ENCODE measurements at places on chromosomes 16 and 17.
A peak's percentile ranks its signal among the peaks of the same experiment; 100 is the strongest.

DNA sequence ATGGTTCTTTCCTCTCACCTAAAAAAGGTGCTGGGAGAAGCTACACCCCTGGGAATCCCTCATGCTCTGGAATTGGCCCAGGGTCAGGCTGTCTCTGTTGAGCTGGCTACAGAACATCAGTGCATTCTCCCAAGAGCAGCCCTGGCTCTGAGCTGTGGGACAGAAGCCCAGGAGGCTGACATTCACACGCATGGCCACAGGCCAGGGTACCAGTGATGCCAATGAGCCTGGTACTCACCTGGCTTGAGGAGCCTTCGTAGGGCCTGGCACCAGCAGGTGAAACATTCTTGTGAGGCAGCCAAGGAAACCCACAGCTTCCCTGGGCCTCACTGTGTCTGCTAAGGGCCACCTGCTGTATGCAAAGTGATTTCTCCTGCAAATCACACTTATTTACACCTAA is 121.7 kb upstream of the CCL2 start:
- DNase-seq = no peak

DNA sequence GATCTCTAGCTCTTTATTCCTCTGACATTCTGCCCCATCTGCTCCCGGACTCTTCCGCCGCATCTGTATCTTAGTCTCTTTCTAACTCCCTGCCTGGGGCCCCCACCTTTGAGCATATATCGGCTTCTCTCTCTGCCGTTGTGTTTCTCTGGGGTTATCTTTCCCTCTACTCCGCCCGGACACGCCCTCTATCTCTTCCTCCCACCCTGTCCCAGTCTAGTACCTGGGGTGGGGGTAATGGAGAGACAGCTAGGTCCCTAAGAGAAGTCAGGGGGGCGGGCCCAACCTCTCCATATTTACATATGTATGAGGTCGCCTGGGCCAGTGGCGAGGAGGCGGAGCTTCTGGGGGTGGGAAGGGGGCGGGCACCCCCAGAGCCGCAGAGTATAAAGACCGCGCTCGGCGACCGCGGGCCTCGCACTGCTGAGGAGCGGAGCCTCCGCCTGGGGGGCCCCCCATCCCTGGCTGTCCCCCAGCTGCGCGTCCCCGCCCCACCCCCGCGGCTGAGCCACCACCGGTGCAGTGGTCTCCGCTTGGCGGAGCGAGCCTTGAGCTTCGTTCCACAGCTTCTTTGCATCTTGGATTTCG is at the start of gene ATP1B2:
Gene ATP1B2 (plus strand): TSS at position 418 of the 588 bp plus-strand sequence. CDS start 593 bp downstream, outside the sequence.
- DNase-seq = peak; percentile 55

DNA sequence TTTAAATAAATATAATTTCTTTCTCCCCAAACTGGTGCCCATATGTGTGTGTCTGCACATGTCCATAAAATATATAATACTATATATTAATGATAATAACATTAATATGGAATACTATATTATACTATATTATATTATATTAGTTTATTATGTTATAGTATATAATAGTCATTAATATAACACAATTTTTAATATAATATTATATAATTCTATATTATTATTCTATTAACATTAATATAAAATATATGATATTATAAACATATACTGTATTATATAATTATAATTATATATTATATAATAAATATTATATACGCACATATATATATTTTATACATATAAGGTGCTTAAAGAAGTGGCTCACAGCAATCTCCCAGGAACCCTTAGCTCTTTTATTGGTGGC is 513.0 kb upstream of the CDH11 start:
- no peak for DNase-seq

DNA sequence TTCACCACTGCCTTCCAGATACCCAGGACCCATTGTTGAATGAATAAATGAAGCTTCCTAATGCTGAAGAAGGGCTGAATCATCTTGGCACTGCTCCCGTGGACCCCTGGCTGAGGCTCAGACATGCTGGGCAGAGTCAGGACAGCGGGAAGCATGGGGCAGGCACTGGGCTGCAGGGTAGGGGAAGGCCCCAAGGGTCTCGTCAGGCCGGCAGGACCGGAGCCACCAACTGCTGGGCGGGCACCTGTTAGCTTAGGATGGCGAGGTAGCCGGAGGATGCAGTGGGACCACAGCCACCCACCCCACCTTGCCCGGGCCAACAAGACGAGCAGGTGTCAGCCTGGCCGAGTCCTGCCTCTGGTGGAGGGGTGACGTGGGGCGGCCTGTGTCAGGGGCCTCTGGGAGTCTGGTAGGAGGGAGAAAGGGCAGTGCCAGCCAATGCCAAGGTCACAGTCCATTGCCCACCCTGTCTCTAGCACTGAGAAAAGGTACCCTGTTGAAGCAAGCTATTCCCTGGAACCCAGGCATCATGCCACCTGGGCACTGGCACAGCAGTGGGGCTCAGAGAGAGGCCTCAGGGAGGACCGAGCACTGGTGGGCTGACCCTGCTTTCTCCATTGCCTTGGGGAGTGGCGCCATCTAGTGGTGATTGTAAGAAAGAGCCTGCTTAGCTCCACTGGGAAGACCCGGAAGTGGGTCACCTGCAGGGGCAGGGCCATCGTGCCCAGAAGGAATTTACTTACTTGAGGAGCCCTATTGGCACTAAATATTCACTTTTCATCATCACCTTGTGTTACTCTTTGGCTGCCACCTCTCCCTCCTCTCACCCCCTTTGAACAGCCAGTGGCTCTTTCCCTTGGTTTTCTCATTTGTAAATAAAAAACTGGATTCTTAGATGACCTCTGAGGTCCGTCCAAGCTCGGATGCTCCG is 3.0 kb upstream of the DLX3 start:
- peak; percentile 84 for DNase-seq

DNA sequence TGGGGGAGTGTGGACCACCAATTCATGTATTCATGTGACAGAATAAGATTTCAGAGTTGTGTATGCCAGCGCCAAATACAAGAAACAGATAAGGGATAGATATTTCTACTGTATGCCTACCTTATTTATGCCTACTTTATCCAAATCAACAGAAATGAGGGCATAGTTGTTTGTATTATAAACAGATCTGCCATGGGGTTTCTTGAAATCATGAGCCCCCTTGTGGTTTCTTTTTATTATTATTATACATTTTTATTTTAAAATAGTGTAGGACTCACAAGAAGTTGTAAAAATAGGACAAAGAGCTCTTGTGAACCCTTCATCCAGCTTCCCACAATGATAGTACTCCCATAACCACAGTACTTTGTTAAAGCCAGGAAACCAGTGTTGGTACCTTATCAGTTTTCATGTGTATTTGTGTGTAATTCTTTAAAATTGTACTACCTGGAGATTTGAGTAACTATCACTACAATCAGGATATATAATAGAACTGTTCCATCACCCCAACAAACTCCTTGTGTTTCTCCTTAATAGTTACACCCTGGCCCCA is 229.4 kb downstream of the CCDC182 start:
- no peak for DNase-seq

DNA sequence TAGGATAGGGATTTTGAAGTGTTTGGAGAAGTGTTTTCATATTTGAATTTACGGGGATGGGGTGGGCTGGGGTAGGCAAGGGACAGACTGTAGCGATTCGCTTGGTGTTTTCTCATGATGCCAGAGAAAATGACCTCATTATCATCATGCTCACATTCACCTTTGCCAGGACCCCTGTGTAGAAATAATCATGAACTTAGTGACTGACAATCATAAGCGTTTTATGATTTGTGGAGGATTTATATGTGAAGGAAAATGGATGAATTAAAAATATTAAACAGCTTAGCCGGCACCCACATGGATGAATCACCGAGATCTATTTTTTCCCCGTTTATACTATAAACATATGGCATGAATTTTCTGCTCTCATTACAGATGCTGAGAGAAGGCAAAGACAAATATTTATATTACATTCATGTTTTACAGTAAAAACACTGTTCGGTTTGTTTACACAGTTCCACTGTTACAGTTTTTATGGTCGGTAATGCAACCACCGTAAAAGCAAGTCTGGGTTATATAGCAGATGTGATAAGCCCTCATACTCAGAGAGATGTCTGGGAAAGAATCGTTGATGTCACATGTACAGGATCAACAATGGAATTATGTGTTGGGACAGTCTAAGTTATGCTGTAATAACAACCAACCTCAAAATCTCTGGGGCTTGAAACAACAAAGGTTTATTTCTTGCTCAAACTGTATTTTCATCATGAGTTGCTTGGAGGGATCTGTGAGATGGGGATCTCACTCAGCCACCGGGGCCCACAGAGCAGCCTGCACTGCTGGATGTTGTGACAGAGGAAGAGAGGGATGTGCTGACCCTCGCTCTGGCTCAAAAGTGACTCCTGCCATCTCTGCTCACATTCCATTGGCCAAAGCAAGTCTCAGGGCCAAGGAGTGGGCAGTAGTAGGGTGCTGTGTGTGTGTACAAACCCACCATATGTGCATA is 85.1 kb downstream of the WWOX start:
- DNase-seq = peak; percentile 44

- DNase-seq = no peak
Measured at GRCh38 chr17:13728781-13729180, 127.1 kb upstream of the HS3ST3A1 start.

GRCh38 chr16:56971768-56972043 is 10.0 kb downstream of the CETP start:
- DNase-seq = no peak

DNA sequence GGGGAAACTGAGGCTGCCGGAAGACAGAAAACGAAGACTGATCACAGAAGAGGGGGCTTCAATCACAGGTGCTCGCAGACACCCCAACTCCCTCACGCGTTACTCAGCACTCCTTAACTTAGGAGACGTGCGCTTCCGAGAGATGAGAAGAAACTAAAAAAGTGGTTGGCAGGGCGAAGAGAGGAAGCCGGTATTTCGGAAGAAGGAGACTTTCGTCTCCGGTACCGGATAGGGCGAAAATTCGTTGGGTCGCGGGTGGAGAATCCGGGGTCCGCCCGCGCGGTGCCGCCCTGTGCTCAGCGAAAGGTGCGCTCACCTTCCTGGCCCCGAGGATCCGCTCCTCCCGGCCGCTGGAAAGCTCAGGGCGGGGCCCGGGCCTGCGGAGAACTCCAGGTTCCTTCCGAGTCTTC is 917 bp upstream of the TBX2 start:
- no peak for DNase-seq

DNA sequence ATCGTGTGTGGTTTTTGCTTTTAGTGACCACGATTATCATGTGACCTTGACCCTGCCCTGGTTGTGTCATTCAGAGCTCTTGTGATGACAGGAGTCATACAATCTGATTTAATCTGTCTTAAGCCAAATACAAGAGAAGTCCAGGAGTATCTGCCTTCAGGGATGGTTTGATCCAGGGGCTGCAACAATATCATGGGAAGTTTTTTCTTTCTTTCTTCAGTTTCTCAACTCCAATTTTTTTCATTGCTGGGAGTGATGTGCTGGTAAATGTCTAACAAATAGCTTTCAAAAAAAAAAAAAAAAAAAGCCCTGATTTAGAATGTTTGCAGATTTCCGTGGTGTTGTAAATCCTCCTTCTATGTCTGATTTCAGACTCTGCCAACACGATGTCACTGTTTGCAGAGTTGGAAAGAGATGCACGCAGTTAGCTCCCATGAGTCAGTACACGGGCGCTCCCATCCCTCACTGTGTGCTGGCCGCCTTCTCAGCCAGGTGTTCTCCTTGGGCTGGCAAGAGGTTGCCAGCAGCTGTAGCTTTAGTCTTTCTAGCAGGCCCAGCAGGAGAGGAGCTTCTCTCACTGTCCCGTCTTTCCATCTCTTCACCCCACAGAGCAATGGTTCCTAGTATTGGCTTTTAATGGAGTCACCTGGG is 229.7 kb downstream of the SNX29 start:
- no peak for DNase-seq

GRCh38 chr17:59892251-59892923 is 356 bp downstream of the TUBD1 start:
- no peak for DNase-seq

DNA sequence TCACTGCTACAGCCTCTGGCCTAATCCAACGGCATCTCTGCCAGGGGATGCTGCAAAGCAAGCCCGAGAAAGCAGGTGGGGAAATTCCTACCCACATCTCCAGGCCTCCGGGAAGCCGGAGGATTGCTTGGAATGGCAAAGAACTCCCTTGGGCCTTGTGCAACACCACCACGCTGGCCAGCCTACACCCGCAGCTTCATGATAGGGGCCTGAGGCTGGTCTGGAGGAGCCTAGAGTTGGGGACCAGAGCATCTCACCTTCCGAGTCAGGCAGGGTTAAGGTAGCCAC is 20.3 kb downstream of the GGA3 start:
- no peak for DNase-seq

- DNase-seq = peak; percentile 69
Measured at GRCh38 chr16:30136971-30137605, 14.1 kb upstream of the MAPK3 start.

DNA sequence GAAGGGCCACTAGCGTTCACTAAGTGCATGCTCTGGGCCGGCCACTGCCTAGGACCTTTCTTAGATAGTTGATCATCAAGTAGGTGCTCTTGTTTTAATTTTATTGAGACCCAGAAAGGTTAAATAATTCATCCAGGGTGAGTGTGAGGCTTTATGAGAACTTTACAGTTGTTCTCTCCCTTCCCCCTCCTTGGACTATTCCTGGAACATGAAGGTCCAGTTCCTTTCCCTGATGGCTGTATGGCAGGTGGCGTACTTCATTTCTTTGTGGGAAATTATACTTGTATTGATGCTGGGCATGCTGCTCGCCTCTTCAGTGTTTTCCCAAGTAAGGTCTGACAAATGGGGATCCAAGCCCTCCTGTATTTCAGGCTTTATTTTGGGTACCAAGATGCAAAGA is 8.5 kb downstream of the SGF29 start:
- no peak for DNase-seq

GRCh38 chr16:30874244-30874820 is 19.5 kb downstream of the BCL7C start:
- DNase-seq = no peak

GRCh38 chr17:17580662-17581470 is 10.6 kb downstream of the PEMT start:
- no peak for DNase-seq

DNA sequence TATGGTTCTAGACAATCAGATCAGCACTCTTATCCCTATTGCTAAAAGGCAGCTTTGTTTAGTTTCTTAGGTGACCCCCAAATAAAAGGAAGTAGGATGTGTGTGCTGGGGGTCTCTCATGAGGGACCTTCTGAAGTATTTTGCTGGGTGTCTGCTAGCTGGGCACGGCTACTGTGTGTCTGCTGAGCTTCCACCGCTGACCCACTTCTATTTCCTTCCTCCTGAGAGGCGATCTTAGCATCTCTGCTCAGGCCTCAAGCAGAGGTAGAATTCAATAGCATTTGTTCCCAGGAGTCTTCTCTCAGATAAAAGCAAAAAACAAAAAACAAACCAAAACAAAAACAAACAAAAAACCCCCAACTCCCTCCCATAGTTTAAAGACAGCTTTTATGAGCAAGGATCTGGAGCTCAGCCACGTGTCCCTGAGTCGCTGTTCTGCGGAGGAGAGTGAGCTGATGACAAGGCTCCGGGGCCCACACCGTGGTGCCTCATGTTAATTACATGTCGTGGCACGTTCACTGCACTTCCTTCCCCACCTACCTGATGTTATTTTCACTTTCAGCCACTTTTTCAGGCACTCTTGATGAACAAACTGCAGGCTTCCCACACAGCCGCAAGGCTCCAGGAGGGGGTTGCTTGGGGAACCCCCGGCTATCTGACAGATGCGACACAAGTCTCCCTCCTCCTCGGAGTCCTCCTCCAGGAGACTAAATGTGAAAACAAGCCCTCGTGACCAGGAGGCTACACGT is 83.5 kb downstream of the MARCHF10 start:
- no peak for DNase-seq

Measured in pons (tissue), 1 donor.